ENCODE measurements at places on chromosomes 16 and 17.
A peak's percentile ranks its signal among the peaks of the same experiment; 100 is the strongest.

- no peak for DNase-seq
Observed at GRCh38 chr17:34246446-34246845, 8.6 kb upstream of the CCL2 start.

DNA sequence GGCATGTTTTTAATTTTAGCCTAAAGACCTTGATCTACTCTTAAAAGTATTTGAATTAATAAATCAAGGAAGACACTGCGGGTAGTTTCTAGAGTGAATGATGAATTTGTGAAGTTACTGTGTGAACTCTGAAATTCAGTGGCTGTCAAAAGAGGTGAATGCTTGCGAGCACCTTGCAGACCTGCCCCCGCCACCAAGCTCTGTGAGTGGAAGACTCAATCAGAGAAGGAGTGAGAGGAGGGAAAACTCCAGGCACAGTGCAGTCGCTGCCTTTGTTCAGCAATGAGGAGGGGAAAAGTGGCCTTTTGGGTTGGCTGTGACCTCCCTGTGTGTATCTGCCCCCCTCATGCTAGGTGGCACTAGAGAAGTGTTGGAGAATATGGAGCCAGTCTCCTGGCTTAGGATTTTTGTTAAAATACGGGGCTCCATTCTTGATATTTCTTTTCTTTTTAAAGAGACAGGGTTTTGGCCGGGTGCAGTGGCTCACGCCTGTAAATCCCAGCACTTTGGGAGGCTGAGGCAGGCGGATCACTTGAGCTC is 53.0 kb downstream of the LDHD start:
- no peak for DNase-seq

GRCh38 chr17:11459861-11460331 is 138.4 kb upstream of the DNAH9 start:
- no peak for DNase-seq

GRCh38 chr16:71254832-71255525 is 24.5 kb upstream of the HYDIN start:
- no peak for DNase-seq

- peak; percentile 58 for DNase-seq
Observed at GRCh38 chr17:16878606-16879005, 93.3 kb downstream of the TNFRSF13B start.

GRCh38 chr17:66579556-66579955 is 255.4 kb upstream of the CACNG5 start:
- DNase-seq, result no peak

DNA sequence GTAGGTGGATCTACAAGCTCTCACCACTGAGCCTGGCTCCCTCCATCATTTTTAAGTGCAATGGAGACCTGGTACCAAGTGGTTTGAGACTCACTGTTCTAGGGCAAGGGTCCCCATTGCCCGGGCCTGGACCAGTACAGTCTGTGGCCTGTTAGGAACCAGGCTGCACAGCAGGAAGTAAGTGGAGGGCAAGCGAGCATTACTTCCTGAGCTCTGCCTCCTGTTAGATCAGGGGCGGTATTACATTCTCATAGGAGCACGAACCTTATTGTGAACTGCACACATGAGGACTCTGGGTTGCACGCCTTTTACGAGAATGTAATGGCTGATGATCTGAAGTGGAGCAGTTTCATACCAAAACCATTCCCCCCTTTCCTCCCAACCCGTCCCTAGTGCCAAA is 6.8 kb upstream of the ZNF594 start:
- no peak for DNase-seq

DNA sequence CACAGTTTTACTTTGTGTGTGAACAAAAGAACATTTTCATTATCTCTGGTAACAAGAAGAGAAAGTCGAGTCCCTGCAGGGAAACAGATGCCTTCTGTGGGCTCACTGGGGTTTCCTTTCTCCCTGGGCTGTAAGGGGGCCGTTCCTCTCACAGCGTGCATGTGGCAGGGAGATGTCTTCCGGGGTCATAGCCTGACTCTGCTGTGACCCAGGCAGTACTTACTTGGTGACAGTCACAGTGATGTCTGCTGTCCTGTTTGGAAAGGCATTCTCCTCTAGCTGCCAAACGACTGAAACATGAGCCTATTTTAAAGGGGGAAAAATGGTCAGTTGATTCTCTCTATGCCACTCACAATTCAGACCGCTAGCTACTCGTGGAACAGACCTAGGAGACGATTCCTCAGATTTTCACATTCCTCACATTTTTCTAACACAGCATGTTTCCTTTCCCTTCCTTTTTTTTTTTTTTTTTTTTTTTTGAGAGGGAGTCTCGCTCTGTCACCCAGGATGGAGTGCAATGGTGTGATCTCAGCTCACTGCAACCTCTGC is 7.3 kb downstream of the HASPIN start:
- DNase-seq, result no peak

DNA sequence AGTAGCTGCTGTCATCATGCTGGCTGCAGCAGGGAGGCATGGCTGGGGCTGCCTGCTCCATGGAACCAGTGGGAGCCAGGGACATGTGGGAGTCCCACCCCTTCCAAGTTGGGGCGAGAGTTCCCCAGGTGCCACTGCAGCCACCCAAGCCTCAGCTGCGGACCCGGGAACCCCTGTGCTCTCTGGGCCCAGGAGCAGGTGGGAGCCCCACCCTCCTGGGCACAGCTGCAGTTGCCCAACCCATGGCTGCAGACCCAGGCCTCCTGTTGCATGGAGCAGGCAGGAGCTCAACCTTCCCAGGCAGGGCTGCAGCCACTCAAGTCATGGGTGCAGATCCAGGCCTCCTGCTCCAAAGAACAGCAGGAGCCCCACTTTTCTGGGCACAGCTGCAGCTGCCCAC is 274.2 kb upstream of the KCNJ16 start:
- DNase-seq, result no peak

DNA sequence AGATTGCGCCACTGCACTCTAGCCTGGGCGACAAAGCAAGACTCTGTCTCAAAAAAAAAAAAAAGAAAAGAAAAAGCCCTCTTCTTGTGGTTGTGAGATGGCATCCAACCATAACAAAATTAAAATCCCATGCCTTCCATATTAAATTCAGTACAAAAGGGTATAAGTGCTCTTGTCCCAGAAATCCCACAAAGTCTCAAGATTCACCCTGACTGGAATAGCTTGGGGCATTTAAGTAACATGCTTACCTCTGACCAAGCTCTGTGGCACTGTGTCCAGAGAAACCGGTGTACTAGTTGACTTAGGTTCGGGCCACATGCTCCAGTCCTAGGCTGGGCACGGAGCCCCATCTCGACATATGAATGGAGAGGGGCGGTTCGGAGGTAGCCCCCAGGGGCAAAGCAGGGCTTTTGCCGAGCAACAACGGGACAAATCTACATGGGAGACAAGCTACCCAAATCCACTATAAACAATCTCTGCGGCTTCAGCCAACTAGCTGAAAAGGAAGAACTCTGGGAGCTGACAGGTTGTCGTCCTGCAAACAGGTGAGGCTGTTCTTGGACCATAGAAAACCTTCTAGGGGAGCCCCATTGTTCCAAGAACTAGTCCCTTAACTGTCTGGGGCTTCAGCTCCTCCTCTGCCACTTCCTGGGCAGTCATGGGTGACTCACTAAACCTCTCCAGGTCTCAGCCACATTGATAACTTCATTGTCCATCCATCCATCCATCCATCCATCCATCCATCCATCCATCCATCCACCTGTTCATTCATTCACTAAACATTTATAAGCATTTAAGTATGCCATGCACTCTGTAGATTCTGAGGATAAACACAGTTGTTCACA is 10.3 kb upstream of the IL4R start:
- no peak for DNase-seq

DNA sequence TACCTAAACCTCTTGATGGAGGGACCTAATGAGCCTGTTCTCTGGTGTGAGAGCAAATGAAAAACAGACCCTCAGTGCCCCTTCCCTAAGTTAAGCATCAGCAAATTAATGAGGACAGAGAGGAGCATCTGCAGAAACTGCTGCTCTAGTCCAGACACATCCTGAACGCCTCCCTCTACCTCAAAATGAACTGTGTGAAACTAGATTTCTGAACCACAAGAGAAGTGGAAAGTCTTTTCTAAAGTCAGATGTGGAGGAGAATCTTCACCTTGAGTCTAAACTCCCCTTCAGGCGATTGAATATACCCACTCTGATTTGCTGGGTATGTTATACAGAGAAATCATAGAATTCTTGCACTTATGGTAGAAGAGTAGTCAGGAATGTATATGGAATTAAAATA is 104.4 kb upstream of the AMZ2 start:
- DNase-seq, result no peak

- DNase-seq, result no peak
Observed at GRCh38 chr16:3717235-3718018, at the start of gene TRAP1. Gene TRAP1 (minus strand): TSS chr16:3717524. CDS start chr16:3717508, 16 bp downstream.

GRCh38 chr16:5838725-5839124 is 741.1 kb upstream of the EEF2KMT start:
- no peak for DNase-seq

DNA sequence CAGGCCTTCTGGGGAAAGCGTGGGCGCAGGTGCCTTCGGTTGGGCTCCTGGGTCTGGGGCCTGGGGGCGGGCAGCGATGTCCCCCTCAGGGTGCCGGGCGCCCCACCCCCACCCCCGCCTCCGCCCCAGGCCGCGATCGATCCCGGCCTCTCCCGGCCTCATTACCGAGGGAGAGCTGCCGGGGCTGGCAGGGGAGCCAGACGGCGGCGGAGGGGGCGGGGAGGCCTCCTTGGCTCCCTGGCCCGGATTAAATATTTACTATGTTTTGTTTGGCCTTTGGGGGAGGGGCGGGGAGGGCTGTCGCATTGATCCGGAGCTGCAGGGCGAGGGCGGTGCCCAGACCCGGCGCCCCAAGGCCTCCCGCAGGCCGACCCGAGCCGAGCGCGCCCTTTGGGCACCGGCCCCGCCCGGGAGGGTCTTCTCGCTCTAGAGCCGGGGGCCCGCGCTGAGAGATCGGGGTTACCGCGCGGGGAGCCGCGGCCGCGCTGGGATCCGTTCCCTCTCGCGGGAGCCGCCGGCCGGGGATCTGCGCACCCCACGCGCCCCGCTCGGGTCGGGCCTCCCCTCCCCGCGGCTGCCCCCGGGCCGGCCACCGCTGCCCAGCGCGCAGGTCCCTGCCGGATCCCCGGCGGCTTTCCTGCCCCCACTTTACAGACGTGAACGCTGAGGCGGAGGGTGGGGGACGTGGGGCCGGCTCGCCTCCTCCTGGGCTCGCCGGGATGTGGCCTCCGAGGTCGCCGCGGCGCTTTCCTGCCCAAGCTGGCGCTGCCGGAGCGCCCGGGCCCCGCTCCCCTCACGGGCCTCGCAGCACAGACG is 27.0 kb downstream of the RTN4RL1 start:
- DNase-seq, result no peak

All from vagina (tissue), 2 donors.